Panc1 (cell line): ENCODE measurements at places on chromosomes 4 and X. TPM values are rescaled to one million over a fixed set of nuclear protein-coding genes. Genes with fewer than 3 reads are reported as not detected.
A peak's percentile ranks its signal among the peaks of the same experiment; 100 is the strongest.

- no peak for DNase-seq
These were observed 129.0 kb upstream of the FAM47B start for GRCh38 chrX:34813618-34814017.

GRCh38 chr4:60619531-60620305 lies 580.4 kb upstream of the ADGRL3 start:
- no peak for DNase-seq

DNA sequence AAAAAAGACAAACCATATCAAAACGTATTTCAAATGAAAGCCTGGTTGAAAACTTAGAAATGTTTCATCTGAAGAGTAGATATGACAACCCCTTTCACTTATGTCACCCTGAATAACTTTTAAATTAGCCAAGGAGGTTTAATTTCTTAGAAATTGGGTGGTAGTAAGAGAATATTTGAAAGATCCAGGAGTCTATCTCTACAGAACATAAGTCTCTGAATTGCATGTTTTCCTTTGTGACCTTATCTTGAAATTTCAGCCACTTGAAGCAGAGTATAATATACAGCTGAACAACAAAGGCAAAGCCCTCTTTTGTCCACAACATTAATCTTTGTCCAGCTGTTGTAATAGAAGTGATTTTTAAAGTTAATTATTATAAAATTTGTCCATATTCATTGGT lies 49.5 kb downstream of the TMEM154 start:
- DNase-seq = no peak

DNA sequence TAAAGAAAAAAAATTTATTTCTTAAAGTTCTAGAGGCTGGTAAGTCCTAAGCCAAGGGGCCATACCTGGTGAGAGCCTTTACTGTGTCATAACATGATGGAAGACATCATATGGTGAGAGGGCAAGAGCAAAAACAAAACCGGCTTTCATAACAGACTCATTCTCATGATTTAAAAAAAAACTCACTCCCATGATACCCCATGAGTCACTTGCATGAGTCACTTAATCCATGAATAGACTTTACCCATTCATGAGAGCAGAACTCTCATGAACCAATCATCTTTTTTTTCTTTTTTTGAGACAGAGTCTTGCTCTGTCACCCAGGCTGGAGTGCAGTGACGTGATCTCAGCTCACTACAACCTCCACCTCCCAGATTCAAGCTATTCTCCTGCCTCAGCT lies 369.7 kb upstream of the DIAPH2 start:
- DNase-seq = no peak

Gene INTU
- total RNA-seq = 3.7 TPM

DNA sequence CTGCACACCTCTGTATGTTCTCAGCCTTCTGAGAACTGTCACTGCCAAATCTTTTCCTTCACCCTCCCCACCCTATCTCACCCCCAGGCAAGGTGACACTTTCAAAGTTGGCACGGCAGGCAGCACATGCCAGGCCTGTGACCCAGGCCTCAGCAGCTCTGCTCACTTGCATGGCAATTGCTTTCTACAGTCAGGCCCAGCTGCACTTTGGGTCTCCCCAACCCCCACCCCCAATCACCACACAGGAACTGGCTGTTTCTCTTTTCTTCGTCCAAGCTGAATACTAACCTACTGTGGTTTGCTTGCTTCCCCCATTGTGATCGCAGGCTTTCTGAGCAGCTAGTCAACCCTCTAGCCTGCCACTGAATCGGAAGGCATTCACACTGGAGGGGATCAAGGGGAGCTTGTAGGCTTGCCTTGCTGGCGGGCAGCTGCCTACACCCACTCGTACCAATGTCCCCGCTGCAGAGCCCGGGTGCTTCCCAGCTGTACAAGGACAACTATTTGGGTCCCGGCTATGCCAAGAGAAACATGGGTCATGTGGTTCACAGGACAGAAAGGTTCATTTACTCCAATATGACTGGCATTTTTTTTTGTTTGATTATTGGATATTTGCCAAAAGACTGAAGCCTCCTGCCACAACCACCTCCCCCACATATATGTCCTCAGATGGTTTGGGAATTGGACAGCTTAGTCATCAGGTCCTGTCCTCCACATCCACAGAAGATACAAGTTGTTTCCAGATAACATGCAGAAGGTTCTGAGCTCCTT lies 28.1 kb downstream of the SLC25A43 start:
- DNase-seq = no peak

GRCh38 chrX:77342004-77342403 lies 105.2 kb upstream of the FGF16 start:
- DNase-seq = no peak

GRCh38 chrX:51837921-51838320 lies 55.5 kb upstream of the MAGED1 start:
- DNase-seq = no peak

- no peak for DNase-seq
These were observed 333.8 kb downstream of the ANK2 start for GRCh38 chr4:113383111-113383785.

DNA sequence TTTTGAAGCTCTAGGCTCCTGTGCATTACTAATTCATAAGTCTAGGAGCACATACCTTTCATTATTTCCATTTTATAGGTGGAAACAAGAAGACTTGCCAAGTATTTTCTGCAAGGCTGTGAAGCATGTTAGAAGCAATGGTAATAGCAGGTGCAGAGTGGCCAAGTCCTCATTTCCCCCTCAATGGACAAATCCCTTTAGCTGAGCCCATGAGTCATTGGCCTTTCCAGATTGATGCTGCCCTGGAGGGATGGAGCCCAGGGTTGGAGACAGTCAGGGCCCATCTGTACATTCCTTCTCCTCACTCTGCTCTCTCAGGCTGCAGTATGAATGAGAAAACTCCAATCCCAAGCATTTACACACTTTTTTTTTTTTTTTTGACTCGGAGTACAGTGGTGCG lies 6.6 kb downstream of the MGST2 start:
- DNase-seq = no peak

GRCh38 chr4:149980941-149981340 lies 97.3 kb upstream of the DCLK2 start:
- DNase-seq = peak; percentile 38

Gene HPF1
- total RNA-seq = 21.4 TPM

GRCh38 chr4:123783921-123784320 lies 387.3 kb downstream of the SPRY1 start:
- DNase-seq = no peak

DNA sequence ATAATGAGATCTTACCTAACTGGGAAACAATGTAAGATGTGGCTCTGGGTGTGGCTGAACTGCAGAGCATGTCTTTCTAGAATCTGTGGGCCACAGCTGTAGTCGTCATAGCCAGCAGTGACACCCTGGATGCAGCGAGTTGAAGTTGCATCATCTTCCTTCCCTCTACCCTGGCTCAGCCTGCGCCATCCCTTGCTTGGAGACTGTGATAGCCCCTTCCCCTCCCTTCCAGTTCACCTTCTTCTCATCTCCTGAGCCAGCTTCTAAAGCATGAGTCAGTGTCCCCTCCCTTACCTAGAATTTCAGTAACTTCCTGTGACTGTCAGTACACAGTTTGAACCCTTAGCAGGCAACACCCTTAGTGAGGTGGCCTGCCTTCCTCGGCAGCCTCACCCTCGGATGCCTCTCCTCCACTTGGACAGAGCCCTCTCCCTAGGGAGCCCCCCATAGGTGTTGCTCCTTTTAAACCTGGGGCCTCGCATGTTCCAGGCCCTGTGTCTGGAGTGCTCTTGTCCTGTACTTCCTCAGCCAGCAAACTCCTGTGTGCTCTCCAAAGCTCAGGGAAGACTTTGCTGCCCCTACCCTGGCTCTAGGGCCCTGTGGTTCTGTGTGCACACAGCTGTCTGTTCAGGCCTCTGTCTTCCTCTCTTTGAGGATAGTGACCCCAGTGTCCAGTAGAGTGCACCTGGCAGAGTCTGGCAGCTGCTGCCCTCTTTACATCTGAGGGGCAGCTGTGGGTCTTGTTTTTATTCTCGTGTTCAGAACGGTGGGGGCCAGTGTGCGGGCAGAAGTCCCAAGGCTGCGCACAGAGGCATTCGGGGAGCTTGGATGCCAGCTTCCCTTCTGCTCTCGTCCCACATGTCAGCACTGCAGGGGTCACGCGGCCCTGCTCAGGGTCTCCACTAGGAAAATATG lies 43.7 kb upstream of the TADA2B start:
- no peak for DNase-seq
